Fibroblast of the aortic adventitia (primary cell): ENCODE measurements at places on chromosomes 1 and 21. TPM values are rescaled to one million over a fixed set of nuclear protein-coding genes. Genes with fewer than 3 reads are reported as not detected.
A peak's percentile ranks its signal among the peaks of the same experiment; 100 is the strongest.

GRCh38 chr1:186231861-186232436 is 143.1 kb downstream of the TPR start:
- no peak for DNase-seq

The C1QTNF12 gene
- 0.65 and 1.4 TPM in 2 replicates for total RNA-seq

- no peak for DNase-seq
These were observed 1.2 kb downstream of the ELOVL1 start for GRCh38 chr1:43366601-43367025.

DNA sequence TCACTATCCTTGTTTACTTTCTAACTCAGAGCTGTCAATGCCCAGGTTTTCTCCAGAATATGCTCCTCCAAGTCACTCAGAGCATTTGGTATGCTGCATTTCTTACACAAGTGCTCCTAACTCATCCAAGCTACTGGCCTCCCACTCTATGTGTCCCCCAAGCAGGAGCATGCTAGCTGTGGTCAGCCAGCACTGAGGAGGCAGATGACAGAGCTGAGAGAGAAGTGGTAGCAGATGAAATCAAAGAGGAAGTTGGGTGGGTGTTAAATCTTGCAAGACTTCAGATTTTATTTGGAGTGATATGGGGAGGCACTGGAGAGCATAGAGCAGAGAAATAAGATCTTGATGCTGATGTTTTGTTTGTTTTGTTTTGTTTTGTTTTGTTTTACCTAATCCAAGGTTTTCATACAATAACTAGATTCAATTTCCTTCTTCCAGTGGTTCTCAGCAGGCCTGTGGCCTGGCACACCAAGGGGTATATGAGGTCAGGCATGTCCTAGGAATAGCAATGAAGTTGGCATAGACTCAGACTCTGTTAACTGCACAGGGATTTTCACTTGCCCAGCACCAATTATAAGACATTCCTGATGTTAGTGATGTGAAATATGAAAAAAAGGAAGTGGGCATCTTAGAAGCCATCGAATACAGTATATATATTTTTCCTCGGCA is 3.1 kb upstream of the PGBD5 start:
- no peak for DNase-seq

DNA sequence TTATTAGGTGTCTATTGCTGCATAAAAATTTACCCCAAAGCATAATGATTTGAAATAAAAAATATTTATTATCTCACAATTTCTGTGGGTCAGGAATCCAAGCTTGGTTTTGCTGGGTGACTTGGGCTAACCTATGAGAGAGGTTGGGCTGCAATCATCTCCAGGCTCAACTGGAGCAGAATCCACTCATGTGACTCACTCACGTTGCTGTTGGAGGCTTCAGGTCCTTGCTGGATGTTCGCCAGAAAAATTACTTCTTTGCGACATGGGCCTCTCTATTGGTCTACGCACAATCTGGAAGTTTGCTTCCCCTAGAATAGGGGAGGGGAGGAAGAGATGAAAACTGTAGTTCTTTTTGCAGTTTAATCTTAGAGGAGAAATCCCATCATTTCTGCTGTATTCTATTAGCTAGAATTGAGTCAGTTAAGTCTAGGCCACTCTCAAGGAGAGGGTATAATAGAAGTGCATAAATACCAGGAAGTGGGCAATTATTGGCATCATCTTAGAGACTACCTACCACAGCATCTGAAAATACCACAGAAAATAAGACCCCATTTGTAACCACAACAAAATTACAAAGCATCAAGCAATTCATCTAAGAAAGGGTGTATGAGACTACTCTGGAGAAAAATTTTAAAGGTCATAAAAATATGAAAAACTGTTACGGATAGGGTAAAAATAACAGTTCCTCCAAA is 5.7 kb upstream of the FASLG start:
- DNase-seq = peak; percentile 61

DNA sequence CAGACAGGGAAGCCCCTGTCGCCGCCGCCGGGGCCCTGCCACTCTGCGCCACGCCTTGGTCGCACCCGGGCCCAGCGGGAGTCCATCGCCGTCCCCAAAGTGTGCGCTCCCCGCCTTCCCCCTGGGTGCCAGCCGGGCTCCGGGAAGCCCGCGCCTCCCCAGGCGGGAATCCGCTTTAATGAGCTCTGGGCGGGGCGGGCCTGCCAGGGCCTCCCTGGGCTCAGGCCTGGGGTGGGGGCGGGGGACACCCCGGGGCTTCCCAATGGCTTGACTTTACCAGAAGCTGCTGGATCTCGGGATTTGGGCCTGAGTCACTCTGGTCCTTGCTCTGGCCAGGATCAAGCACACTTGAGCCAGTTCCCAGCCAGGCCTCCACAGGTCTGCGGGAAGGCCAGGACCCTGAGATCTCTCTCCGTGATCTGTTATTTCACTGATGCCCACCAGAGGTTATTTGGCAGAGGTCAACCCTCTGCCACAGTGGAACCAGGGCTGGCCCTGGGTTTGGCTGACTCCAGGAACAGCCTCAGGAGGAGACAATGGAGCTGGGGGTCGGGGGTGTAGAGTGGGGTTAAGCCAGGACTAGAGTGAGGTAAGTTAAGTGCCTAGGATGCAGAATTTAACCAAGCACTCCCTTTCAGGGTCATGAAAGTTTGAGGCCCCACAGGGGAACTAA is 178.4 kb upstream of the EDN2 start:
- DNase-seq = peak; percentile 65

GRCh38 chr1:36831186-36831810 is 203.0 kb downstream of the GRIK3 start:
- no peak for DNase-seq

The FAM177B gene
- not detected in 2 replicates for total RNA-seq

GRCh38 chr1:222521299-222522104 is 26.4 kb downstream of the HHIPL2 start:
- DNase-seq = peak; percentile 55

The OR2M7 gene
- not detected in 2 replicates for total RNA-seq

DNA sequence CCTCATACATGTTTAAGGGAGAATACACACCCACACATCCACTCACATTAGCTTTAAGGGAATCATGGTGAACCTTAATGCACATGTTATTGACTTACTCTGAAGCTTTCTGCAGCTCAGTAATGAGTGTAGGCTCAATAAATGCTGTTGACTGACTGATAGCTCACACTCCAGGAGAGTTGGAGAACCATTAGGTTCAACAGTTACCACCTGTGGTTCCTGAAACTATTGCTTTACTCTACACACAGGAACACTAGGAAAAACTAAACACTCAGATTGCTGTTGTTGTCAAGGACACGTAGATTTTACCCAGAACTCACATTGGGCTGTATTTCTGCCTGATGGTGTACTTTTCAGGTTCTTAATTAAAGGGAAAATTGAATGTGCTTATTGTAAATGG is 37.3 kb downstream of the ZC3H11B start:
- DNase-seq = no peak

DNA sequence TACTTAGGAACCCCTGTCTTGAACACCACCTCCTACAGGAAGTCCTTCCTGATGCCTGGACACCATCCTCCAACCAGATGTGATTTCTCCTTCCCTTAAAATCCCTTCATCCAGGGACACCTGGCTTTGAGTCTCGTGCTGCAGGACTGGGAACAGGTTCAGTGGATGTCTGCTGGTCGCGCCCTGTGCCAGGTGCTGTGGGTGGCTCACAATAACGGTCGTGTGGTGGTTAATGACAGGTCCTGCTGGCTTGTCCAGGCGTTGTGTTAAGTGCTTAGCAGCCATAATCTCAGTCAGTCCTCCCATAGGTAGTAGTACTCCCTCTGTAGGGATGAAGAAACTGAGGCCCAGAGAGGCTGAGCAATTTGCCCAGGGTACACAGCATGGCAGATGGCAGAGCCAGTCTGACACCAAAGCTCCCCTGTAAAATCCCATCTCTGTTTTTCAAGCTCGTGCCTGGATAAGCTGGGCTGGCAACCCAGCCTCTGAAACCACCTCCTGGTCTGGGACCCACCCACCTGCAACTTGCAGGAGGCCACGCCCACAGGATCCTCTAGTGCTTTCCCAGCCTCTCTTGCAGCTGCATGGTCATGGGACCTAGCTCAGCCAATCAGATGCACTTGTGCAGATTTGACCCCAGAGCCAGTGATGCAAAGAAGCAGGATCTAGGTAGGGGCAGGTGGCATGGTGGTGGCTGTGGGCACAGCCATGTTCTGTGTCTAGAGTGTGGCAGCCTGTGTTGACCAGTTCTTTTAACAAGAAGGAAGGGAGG is 106.0 kb upstream of the IFFO2 start:
- no peak for DNase-seq

DNA sequence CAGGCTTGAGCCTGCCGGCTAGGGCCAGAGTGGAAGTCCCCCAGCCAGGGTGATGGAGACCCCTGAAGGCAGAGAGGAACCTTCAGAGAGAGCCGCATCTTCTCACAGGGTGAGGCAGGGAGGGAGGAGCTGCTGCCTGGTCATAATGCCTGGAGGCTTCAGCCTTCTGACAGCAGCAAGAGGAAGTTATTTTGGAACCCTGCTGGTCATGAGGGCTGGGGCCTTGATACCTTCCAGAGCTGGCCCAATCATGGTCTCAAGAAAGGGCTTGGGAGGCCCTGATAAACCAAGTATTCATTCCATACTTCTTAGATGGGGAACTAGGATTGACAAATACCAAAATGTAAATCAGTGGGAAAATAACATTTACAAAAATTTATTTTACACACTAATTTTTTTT is 26.6 kb upstream of the MPZL1 start:
- DNase-seq = no peak

GRCh38 chr1:208044589-208045462 is 133.9 kb upstream of the CD34 start:
- no peak for DNase-seq

The PSRC1 gene
- total RNA-seq = 10.0 and 19.0 TPM in 2 replicates

The GPR37L1 gene
- total RNA-seq = not detected in 2 replicates

The SPRTN gene
- total RNA-seq = 17.2 and 33.6 TPM in 2 replicates

The EFCAB7 gene
- total RNA-seq = 12.1 and 15.7 TPM in 2 replicates

The MROH7 gene
- total RNA-seq = 0.27 TPM in 1 of 2 replicates, not detected in the other

The ALPL gene
- 1.1 and 16.3 TPM in 2 replicates for total RNA-seq

DNA sequence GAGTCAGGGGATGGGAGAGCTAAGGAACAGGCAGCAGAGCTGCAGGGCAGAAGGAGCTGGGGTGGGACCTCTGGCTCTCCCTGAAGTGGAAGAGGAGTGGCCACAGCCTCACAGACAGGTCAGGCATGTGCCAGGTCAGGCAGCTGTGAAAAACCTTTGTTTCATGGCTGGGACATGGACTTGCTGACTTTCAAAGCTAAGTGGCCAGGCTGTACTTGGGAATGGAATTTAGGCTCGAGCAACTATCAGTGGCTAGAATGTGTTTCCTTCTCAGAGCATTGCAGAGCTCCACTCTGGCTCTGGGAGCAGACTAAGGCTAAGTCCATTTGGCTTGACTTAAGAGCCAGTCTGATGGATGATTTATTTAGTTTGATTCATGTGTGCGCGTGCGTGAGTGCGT is 385.1 kb downstream of the LMX1A start:
- DNase-seq = no peak

DNA sequence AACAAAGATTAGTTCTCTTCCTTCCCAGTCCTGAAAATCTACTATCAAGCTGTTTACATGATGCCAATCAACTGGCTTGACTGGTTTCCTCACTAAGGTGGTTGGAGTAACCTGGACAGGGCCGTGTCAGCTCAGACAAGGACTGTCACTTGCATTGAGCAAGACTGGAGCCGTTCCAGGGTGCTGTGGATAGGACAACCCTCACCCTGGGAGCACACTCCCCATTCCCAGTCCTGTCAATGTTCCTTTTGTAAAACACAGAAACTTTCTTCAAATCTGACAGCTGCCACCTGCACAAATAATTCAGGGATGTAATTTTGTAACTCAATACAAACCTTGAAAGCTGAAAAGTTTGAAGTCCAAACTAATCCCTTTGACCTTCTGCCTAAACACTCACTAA is 31.4 kb downstream of the PLPP3 start:
- DNase-seq = no peak

The CD164L2 gene
- total RNA-seq = not detected in 2 replicates

The NKAIN1 gene
- total RNA-seq = 0.36 TPM in 1 of 2 replicates, not detected in the other

The PRAMEF9 gene
- total RNA-seq = not detected in 2 replicates

DNA sequence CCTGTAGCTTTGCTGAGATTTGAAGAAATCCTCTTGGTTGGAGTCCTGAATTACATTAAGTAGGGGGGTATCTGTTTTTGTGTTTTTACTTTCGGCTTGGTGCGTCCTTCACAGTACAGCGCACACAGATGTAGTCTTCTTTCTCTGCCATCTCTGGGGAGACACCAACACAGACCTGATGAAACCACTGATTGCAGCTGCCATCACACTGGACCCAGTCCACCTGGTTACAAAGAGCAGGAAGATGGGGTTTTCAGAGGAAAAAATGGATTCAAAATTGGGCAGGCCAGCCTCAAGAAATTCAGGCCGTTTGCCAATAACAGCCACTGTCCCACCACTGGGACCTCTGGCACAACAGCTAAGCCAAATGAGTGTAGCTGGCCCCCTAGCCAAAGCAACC is 18.7 kb upstream of the SYT2 start:
- DNase-seq = no peak

GRCh38 chr21:37220433-37220980 is 46.6 kb downstream of the VPS26C start:
- peak; percentile 61 for DNase-seq

The YIPF1 gene
- 30.1 and 34.4 TPM in 2 replicates for total RNA-seq

The LPAR3 gene
- total RNA-seq = 1.8 and 3.6 TPM in 2 replicates

The NCMAP gene
- not detected in 2 replicates for total RNA-seq

The LCE3E gene
- not detected in 2 replicates for total RNA-seq

DNA sequence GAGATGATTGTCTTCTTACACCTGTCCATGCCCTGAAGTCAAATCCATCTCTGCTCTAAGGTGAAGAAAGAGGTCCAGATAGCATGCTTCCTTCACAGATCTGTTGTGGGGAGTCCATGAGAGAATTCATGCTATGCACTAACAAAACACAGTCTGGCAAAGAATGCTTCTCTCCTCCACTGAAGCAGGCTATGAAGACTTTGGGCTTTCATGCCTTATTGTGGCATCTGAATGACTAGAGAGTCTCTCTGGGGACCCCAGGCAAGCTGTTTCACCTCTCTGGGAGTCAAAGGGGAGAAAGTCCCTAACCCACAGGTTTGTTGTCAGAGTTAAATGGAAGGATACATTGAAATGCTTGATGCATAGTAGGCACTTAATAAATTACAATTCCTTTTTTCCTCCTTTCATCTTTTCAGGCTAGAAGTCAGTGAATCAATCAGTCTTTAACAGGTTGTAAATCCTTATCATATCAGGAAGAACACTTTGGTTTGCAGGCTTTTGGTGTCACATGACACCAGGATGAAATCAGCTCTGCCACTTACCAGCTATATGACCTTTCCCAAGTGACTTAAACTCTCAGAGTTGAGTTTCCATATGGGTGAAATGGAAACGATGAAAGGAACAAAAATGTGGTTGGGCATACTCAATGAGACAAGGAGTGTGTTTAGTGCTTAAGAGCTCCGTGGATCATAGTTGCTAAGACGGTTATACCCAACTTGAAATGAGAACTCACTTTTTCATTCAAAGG is 200.1 kb upstream of the DAB1 start:
- no peak for DNase-seq

GRCh38 chr1:29145739-29146437 is 22.2 kb upstream of the TMEM200B start:
- peak; percentile 84 for DNase-seq

The SLC30A7 gene
- 14.6 and 75.3 TPM in 2 replicates for total RNA-seq
